Activated gamma-delta T cell treated with Interleukin-2 at 50 U/mL for 16 hours (primary cell): ENCODE measurements at places on chromosomes 7 and 10.

DNA sequence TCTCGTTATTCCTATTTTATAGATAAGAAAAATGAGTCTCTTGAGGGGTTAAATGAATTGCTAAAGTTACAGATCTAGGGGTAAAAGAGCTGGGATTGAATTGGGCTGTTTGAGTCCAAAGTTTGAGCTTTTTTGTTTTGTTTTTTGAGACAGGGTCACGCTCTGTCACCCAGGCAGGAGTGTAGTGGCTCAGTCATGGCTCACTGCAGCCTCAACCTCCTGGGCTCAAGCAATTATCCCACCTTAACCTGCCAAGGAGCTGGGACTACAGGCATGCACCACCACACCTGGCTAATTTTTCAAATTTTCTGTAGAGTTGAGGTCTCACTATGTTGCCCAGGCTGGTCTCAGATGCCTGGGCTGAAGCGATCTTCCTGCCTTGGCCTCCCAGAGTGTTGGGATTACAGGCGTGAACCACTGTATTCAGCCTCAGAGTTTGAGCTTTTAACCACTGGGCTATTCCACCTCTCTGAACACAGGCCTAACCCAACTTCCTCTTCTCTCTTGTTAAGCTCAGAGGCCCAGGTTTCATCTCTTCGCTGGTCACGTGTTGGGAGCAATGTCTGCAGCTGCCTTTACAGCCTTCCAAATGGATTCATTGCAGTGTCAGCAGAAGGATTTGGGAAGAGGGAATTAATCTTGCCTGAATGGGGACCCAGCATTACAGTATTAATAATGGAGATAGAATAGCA is 8.0 kb downstream of the SUFU start:
- no peak for DNase-seq

DNA sequence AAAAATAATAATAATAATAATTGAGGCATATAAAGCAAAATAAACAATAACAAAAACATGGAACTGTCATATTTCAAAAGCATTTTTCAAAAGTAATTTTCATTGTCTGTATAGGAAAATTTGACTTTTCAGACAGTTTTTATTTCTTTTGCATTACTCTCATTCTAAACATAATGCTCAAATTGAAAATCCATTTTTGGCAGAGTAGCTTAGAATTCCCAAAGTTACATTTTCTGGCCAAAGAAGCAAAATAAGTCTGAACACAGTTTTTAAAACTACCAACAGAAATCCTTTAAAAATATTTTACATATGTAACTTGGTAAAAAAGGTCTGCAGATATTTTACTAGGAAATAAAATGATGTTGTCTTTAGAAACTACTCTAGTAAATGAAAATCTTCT is 535.4 kb downstream of the ANKRD7 start:
- no peak for DNase-seq

GRCh38 chr10:79234391-79235315 is 112.6 kb upstream of the PPIF start:
- no peak for DNase-seq

GRCh38 chr10:79246209-79246581 is 101.1 kb upstream of the PPIF start:
- no peak for DNase-seq

- no peak for DNase-seq
Observed at GRCh38 chr10:17781856-17782255, 27.3 kb upstream of the MRC1 start.

DNA sequence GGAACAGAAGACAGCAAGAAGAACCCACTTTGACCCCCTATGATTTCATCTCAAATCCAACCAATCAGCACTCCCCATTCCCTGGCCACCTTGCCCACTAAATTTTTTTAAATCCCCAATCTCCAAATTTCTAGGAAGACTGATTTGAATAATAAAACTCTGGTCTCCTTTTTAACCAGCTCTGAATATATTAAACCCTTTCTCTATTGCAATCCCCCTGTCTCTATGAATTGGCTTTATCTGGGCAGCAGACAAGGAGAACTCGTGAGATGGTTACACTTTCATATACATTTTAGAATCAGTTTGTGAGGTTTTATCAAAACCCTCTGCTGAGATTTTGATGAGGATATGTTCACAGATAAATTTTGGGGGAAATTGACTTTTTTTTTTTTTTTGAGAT is 90.3 kb upstream of the TRIM24 start:
- no peak for DNase-seq

DNA sequence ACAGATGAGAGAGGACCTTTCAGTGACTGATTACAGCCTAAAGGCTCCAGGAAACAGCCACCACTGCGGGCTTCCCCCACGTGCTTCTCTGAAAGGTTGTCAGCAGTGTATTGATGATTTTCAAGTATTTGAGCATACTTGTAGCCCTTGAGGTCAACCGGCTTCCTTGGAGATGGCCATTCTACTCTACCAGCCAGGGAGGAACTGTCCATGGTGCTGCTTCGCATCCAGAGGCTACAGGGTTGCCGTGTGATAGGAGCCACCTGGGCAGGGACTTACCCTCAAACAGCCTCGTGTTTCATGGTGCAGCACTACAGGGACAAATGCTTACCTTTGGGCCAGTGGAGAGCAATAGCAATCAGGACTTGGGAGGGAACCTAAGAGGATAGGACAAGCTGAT is 179.5 kb downstream of the DPP6 start:
- no peak for DNase-seq

GRCh38 chr10:119872610-119872859 is at the start of gene MCMBP:
Gene MCMBP (minus strand): TSS chr10:119872843. CDS start chr10:119872584, 259 bp downstream.
- DNase-seq, result no peak

DNA sequence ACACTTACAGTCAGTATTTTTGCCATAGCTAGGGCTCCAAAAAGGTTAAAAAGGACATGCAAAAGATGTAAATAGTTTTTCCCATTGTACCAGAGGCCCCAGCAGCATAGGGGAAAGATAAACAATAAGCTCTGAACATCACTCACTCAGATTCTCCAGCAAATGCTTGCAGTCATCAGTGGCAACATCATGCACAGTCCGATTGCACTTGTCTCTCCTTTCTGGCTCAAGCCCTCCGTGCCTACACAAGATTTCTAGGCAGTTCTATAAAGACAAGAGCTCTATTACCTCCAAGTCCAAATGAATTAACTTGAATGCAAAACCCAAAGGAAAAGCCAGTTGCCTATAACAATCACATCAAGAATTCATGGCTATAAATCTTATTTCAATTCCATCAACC is 106.3 kb downstream of the CTTNBP2 start:
- no peak for DNase-seq

DNA sequence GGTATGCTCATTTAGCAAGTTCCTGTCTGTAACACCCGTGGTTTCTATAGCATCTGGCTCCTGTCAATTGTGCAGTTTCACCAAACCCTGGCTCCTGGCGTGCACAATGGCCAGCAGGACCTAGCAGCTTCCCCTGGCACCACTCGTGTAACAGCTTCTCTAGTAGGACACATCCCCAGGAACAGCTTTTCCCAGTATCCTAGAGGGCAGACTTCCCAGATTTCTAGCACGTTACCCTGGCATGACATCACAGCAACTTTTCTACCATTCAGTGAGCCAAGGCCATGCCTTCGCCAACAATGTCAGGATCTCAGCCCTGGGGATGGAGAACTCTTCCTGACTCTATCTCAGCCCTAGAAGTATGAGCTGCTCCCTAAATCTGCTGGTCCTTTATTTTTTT is 6.5 kb downstream of the YME1L1 start:
- no peak for DNase-seq

DNA sequence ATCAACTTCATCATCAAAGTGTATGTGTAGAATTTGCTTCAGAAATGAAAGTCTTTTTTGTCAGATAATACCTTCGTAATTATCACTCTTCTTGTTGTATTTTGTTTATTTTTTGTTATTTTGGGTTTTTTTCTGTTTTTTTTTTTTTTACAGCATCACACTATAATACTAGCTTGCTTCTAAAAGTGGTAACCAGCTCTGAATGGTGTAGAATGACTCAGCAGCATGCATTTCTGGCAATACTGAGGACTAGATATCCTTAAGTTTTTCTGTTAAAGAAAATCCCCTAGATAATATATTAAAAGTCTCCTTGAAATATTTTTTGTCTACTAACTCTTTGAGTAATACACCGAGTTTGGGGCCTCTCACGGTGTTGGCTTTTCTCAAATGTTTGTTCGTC is 109.1 kb downstream of the LMBR1 start:
- DNase-seq, result no peak

DNA sequence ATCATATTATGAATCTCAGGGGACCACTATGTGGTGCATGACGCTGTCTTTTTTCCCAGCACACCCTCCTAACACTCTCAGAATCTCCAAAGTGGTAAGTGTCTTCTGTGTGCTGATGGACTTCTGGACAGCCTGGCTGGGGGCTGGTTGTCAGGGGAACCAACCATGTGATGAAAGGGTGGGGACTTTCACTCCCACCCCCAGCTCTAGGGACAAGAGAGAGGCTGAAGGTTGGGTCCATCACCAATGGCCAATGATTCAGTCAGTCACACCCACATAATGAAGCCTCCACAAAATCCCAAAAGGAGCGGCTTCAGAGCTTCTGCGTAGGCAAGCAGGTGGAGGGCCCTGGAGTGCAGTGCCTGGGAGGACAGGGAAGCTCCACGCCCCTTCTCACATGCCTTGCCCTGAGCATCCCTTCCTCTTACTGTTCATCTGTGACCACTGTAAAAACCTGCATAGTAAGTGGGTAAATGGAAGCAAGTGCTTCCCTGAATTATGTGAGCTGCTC is 44.6 kb downstream of the RASGEF1A start:
- peak; percentile 2 for DNase-seq

- DNase-seq, result no peak
Observed at GRCh38 chr7:64559206-64559605, 3.7 kb downstream of the ZNF680 start.
